ENCODE measurements at places on chromosomes 2 and 18.

DNA sequence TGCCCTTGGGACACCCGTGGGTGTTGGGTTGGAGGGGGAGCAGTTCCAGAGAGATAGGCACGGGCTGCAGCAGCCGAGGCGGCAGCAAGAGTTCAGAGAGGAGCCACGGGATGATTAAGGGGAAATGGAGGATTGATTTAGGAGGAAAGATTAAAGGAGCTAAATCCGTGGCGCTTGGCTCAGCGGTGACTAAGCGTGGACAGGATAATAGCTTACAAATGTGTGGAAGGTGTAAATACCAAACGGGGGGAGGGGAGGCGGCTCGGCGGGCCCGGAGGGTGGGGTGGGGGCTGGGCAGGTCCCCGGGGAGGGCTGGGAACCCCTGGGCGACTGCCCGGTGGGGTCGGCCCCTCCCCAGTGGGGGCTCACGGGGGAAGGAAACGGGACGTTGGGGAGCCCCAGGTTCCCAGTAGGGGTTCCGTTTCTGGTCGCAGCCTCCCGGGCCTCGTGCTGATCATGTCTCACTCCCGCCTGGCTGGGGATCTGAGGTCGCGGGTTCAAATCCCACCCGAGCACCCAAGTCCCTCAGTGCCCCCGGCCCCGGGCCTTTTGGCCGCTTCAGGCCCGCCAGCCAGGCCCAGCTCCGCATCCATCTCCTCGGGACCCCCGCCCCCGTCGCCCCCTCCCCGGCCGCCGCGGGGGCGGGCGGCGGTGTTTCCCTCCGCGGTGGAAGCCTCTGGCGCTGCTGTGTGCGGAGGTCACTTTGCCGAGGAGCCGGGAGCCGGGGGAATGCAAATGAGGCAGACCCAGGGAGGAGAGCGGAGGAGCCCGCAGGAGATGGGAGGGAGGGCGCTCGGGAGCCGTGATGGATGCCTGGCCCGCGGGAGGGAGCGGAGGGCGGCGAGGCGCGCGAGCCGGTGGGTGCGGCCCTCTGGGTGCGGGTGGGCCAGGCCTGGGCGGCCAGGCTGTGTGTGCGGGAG, 8.1 kb downstream of the ASIC4 start:
- DNase-seq, result peak; percentile 14

DNA sequence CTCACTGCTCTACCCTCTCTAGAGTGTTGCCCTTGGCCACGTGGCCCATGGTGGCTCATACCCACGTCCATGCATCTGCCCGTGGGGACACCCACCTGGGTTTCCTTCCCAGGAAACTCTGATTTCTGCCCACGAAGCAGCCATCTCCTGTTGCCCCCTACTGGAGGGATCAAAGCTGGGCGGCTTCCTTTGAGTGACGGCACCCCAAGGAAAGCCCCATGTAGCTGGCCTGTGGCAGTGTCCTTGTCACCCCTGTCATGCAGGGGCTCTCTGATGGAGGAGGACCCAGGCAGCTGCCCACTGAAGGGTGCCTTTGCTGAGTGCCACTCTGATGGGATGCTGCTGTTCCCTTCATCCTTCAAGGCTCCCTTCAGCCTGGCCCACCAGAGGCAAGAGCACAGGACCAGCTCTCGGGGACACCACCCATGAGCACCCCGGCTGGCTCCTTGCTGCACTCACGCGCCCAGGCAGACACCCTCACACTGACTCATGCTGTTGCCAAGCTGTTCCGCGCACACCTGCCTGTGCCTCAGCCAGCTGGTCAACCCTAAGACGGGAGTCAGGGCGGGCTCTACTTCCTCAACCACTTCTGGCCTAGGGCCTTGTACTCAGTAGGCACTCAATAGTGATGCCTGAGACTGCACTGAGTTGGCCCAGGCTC, 101.1 kb downstream of the CTIF start:
- no peak for DNase-seq

DNA sequence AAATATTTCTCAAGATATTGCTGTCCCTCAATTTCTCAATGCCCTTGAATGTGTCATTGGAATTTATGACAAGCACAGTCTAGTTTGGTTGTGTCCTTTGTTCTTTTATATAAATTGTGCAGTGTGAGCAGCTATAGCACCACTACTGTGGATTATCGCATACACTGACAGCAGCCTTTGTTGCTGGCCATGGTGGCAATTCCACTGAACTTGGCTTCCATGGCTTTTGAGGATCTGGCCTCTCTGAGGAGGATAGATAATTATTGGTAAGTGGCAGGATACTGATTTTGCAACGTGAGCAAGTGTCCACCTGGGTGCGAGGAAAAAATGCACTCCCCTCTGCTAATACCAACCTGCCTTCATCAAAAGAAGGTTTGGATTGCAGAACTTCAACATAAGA, 84.0 kb downstream of the RDH14 start:
- no peak for DNase-seq

DNA sequence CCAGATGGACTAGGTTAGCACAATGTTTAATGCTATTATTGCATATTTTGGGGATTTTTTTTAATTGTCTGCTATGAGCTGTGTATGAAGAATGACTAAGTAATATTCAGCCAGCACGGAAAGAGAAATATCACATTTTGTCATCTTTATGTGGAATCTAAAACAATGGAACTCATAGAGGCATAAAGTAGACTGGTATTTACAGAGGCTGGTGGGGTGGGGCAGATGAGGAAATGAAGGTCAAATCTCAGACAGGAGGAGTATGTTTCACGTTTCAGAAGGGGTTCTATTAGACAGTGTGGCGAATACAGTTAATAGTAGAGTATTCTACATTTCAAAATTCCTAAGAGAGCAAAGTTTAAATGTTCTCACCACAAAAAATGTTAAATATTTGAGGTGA, 4.7 kb downstream of the CDH19 start:
- DNase-seq, result no peak

- DNase-seq, result no peak
These were observed 489.1 kb upstream of the ACVR2A start for GRCh38 chr2:147355706-147356105.

DNA sequence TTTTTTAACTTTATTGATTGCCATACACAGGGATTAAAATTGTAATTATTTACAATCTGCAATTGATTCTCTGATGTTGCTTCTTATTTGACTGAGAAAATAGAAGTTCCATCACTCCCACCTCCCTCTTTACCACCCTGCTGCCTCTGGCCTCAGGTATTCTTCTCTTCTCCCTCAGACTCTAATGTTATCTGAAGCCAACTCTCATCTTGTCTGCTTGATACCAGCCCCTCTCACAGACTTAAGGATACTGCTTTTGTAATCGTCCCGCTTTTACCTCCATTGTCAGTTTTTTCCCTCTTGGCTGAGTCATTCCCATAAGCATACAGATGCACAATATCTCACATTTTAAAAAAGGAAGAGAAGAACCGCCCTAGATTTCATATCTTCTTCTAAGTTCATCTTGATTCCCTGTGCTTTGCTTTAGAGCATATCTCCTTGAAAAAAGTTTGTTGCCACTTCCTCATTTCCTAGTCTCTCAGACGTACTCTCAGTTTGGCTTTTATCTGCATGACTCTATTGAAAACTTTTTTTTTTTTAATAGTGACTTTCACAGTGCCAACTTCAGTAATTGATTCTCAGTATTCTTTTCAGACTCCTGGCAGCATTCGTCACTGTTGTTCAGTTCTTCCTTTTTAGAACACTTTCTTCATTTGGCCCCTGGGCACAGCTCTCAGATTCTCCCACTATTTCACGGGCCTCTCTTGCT, 31.1 kb downstream of the SPAG16 start:
- DNase-seq, result no peak

DNA sequence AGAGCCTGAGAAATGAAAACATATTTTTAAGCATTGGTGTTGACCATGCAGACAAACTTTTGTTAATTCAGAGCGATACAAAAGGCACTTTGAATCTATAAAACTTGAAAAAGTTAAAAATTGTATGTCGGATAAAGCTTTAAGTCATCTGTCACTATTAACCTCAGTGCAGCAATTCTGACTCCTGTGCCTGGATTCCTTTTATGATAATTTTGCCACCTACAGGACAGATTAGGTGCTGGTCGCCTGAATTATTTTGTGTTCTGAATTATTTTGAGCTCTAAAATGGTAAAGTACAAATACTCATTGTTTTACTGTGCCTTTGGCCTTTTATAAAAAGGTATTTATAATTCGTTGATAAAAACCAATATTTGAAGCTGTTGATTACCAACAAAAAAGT, 19.4 kb upstream of the RNF138 start:
- DNase-seq, result no peak

GRCh38 chr2:108363024-108363907, 14.5 kb upstream of the SULT1C4 start:
- no peak for DNase-seq

- no peak for DNase-seq
These were observed 235.4 kb upstream of the SLC14A2 start for GRCh38 chr18:45379903-45380302.

All from C1 segment of cervical spinal cord (tissue), 14 donors.